Activated CD8-positive, alpha-beta memory T cell treated with anti-CD3 and anti-CD28 coated beads for 1 hour (primary cell): ENCODE measurements at places on chromosomes 12 and 14.

DNA sequence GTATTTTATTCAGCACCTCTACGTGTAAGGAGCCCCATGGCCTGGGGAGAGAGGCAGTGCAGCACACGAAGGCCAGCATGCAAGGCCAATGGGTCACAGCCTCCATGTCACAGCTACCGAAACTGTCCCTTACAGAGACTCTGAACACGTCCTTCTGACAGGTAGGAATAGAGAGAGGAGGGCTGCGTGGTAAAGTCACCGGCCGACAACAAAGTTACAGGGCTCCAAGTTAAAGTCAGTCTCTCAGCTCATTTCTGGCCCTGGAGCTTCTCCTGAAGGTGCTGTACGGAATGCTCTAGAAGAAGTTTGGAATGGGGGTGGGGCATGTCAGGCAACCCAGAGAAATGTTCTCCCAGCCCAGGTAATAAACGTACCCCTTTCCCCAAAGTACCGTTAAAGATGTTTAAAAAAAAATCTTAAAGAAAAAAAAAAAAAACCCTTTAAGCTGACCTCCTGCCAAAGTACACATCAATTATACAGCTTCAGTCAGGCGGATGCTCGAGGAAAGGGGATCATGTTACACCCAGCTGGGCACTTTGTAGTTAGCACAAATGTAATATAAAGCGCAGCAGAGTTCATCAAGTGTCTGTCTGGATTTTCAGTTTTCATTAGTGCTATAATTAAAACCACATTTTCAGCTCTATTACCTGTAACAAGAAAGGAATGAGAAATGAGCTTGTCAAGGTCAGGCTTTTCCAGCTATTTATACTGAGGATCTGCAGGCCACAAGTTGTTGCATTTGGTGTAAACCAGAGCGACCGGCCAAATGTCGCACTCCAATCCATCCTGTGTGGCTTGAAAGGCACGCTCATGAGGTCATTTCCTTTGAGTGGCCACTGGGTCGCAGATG is 53.3 kb upstream of the CDKN3 start:
- DNase-seq = no peak

GRCh38 chr14:58702441-58703160 is 64.8 kb downstream of the DACT1 start:
- DNase-seq = no peak

DNA sequence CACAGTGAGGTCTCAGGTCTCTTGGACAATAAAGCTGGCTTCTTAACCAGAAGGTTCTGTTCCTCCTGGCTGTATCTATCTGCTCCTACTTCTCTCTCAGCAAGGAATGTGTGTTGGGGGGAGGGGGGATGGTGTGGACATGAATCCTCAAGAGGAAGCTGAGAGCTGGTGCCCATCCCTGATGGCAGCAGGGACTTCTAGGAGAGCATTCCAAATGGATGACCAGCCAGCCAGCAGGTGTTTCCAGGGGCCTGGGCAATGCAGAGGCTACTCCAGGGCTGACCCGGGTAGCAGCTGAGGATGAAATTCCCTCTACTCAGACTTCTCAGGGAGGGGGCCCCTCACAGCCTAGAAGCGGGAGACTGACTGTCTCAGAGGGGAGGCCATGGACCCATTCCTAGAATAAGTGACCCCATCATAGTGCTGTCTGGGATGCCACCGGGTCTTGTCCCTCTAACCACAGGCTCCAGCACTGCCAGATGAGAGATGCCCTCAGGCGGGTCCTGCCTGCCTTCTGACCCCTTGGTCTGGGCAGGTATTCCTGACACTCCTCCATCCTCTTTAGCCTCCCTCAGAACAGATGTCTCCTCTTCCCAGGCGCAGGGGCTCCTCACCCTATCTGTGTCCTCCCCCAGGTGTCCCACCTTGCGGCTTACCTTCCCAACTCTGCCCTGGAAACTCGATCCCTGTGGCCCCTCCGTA is 1.2 kb downstream of the RAB15 start:
- DNase-seq = no peak

- no peak for DNase-seq
These were observed 18.1 kb upstream of the KSR2 start for GRCh38 chr12:117986705-117987469.

- no peak for DNase-seq
These were observed 26.0 kb downstream of the PPFIBP1 start for GRCh38 chr12:27549801-27550652.

DNA sequence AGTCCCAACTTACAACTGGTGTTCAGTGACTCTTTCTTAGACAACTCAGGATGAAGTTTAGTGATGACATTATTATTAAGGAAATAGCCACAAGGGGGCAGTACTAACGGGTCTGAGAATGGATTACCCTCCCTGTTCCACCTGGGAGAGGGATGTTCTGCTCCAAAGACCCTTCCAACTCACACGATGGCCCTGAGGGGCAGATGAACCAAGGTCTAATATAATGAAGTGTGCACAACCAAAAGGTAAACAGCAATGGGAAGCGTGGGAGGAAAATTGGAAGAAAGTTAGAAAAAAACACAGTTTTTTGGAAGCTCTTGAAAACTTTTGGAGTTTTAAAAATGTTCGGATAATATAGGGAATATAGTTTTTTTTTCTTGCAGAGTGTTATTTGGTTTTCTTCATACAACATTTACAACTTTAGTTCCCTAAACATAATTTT is 24.0 kb downstream of the FGF6 start:
- DNase-seq = no peak

DNA sequence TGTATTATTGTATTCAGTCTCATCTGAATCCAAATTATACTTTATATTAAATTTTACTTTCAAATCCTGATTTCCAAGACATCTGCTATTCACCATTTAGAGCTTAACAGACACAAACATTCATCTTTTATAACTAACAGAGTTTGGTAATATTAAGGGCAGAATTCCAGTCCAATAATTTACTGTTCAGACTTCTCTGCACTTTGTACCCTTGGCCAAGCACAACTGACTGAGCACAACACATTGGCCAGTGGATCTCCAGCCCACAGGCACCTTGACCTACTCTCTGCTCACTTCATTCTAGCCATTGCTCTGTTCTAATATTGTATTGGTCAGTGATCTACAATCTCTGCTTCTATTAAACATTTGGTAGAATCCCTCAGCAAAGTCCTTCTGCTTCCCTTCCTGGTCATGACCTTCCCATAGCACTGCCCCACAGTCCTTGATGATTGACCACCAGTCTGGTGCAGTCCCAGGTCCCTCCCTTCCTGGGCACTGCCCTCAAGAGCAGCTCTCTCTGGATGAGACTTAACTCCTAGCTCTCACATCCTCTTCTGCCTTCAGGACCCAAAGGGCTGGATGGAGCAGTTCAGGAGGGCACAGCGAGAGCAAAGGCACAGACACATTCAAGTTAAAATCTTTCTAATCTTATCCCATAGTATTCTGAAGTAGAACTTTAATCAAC is 97.7 kb upstream of the OVCH1 start:
- DNase-seq = no peak

GRCh38 chr12:90741611-90742010 is 213.4 kb downstream of the CCER1 start:
- no peak for DNase-seq

- no peak for DNase-seq
These were observed 157.6 kb downstream of the PRKCH start for GRCh38 chr14:61478971-61479473.

GRCh38 chr14:92415969-92416368 is 93.0 kb downstream of the SLC24A4 start:
- no peak for DNase-seq

DNA sequence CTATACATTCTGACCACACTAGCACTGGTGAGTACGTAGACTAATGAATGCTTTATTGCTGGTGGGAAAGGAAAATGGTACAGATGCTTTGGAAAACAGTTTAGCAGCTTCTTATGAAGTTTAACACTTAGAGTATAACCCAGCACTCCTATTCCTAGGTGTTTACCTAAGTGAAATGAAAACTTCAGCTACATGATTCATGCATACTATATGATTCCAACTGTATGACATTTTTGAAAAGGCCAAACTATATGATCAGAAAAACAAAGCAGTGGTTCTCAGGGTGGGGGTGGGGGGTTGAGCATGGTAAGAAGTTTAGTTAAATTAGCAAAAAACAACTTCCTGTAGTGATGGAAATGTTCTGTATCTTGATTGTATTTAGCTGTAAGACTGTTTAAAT is 22.1 kb upstream of the ARID4A start:
- DNase-seq = no peak

DNA sequence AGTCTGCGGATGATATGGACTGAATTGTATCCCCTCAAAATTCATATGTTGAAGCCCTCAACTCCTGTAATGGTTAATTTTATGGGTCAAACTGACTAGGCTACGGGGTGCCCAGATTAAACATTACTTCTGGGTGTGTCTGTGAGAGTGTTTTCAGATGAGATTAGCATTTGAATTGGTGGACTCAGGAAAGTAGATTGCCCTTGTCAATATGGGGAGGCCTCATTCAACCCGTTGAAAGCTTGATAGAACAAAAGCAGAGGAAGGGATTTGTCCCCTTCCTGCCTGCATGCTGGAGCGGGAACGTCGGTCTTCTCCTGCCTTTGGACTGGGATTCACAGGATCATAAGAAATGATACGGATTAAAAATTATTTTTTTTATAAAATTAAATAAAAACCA is 84.5 kb downstream of the BBS10 start:
- DNase-seq = no peak

DNA sequence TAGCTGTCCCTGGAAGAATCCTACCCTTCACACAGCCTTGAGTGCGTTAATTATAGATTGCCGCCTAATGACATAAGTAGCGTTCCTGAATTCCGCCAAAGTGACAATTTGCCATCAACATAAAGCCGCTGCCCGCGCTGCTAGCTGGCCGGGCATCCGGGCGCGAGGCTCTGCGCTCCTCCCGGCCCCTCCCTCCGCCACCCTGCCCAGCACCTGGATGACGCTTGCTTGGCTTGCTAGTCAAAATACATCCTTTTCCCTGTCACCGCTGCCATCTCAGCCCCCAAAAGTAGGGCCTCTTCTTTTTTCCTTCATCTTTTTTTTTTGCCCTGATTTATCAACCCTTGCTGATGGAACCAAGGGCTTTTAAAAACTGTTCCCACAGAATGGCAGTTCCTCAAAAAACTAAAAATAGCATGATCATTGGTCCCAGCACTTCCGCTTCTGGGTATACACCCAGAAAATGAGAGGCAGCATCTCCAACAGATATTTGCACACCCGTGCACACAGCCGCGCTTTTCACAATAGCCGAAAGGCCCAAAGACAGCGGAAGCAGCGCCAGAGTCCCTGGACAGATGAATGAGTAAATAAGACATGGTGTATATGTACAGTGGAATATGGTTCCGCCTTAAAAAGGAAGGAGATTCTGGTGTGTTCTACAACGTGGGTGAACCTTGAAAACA is 235.2 kb downstream of the BCL11B start:
- DNase-seq = no peak

GRCh38 chr12:64006211-64006825 is 161.8 kb downstream of the SRGAP1 start:
- no peak for DNase-seq

GRCh38 chr14:100618318-100618693 is 31.1 kb upstream of the BEGAIN start:
- DNase-seq = no peak

- no peak for DNase-seq
These were observed 162.9 kb downstream of the DUSP6 start for GRCh38 chr12:89189448-89189847.

- DNase-seq = no peak
These were observed 30.5 kb downstream of the ANAPC7 start for GRCh38 chr12:110373025-110373424.
